WTC11 (cell line): ENCODE measurements at places on chromosomes 11 and 22. TPM values are rescaled to one million over a fixed set of nuclear protein-coding genes. Genes with fewer than 3 reads are reported as not detected.

DNA sequence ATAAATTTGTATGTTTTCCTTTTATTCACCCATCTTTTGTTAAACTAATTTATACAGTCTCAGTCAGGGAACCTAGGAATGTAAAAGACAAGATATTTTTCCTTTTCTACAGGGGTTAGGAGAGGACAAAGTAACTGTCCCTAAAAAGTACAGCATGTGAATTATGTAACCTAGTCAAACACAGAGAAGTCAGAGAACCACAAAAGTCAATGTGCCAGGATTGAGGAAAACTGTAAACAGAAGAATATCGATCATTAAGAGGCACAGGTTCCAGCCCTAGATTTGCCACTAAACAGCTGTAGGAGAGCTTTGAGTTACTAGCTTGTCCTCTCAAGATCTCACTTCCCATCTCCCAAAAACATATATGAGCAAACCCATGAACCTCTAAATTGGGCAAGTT, 550.9 kb upstream of the FAT3 start:
- no peak for DNase-seq

Gene CLMP
- total RNA-seq, result 14.3 to 20.0 TPM (median 18.2 TPM) in 3 replicates

- DNase-seq, result no peak
These were observed 45.8 kb downstream of the IGLL1 start for GRCh38 chr22:23534201-23534850.

DNA sequence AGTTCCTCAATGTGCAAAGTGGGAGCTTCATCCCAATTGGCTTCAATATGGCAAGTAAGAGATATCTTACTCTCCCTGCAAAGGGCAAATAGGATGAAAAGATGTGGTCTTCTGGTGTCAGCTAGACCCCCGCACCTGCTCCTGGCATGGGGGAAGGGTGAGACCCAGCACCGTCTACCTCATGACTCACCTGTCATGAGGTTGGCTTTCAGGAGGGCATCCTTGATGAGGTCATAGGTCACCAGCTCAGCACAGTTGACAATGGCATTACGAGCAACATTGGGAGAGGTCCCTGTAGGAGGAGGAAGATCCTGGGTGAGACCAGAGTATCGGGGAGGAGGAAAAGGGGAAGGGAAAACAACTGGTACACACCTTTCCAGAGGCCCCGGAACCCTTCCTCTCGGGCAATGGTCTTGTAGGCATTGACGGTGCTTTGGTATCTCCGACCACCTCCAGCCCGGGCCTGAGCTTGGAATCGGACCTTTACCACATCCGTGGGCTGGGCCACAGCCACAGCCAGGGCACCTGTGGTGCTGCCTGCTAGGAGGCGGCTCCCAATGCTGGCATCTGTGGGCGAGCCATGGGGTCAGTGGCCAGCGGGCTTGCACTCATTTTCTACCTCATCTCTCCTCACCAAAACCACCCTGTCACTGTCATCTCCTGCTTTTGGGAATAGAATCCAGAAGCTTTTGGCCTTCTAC, 6.0 kb downstream of the UCP2 start:
- DNase-seq, result no peak

Gene LIF
- 4.6 to 7.2 TPM (median 6.1 TPM) in 3 replicates for total RNA-seq

Gene CCDC73
- total RNA-seq, result not detected in 3 replicates

DNA sequence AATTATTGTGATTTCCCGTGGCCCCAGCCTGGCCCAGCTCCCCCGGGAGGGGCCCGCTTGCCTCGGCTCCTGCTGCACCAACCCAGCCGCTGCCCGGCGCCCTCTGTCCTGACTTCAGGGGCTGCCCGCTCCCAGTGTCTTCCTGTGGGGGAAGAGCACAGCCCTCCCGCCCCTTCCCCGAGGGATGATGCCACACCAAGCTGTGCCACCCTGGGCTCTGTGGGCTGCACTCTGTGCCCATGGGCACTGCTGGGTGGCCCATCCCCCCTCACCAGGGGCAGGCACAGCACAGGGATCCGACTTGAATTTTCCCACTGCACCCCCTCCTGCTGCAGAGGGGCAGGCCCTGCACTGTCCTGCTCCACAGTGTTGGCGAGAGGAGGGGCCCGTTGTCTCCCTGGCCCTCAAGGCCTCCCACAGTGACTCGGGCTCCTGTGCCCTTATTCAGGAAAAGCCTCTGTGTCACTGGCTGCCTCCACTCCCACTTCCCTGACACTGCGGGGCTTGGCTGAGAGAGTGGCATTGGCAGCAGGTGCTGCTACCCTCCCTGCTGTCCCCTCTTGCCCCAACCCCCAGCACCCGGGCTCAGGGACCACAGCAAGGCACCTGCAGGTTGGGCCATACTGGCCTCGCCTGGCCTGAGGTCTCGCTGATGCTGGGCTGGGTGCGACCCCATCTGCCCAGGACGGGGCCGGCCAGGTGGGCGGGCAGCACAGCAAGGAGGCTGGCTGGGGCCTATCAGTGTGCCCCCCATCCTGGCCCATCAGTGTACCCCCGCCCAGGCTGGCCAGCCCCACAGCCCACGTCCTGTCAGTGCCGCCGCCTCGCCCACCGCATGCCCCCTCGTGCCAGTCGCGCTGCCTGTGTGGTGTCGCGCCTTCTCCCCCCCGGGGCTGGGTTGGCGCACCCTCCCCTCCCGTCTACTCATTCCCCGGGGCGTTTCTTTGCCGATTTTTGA, 3.3 kb upstream of the ANKRD13D start:
- DNase-seq, result no peak
